RWPE1 (cell line): ENCODE measurements at places on chromosomes 4 and X.

DNA sequence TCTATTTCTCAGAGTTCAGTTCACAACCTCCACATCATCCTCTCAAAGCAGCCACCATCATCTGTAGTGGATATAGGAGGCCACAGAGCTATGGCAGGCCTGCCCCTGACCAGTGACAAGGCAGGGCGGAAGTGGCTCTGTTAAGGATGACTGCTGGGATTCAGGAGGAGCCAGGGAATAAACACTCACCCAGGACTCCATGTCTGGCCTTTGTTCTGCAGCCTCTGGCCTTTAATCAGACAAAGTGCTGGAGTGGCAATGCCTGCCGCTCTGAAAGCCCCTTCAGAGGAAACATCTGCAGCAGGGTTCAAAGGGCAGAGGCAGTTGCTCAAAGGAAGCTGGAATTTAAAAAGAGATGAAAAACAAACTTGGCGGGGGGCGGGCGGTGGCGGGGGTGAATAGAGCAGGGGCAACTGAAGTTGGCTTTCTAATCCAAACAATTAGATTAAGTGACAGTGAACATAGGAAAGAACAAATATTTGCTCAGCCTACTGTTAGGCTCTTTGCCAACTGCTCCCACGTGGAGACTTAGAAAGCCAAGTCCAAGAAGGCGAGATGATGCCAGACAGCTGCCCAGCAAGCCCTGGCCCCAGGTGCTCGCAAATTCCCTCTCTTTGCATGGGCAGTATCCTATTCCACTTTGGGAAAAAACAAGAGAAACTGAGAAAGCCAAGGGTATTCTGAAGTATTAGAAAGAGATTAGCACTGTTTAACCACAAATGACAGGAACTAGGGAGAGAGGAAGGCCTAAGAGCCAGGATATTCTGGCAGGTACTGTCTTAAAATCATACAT lies 5.5 kb downstream of the MPP1 start:
- DNase-seq: no peak

DNA sequence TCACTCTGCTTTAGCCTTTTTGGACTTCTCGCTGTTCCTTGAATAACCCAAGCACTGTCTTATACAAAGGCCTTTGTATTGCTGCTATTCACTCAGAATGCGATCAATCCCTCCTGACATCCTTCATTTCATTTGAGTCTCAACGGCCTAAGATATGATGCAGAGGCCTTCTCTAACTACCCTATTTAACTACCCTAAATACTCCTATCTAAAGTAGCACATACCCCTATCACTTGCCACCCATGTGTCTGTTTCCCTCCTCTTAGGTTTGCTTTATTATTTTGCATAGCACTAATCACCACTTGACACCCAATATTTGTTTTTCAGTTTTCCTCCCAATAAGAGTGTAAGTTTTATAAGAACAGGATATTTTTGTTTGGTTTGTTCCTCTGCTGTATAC lies 42.3 kb upstream of the ACSL4 start:
- no peak for DNase-seq

DNA sequence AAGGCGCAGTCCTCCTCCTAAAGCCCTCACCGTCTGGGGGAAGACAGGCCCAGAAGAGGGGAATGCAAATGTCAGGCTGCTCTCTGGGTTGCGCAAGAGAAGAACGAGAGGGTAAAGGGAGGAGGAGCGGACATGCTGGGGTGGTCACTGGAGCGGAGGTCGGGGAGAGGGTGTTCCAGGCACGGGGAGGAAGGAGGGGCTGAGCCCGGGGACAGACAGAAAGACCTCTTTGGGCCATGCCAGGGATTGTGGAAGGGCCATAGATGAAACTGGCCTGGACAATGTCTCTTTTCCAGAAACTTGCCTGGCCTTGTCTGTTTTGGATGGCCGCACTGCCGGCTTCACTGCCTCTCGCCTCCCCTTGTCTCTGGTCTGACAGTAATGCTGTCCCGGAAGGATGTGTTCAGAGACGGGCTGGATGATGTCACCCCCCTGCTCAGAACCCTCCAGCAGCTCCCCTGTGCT lies 121.0 kb downstream of the SORCS2 start:
- no peak for DNase-seq

- no peak for DNase-seq
Observed at GRCh38 chr4:152235718-152236117, 300.2 kb downstream of the FBXW7 start.

- DNase-seq: no peak
Observed at GRCh38 chrX:125627676-125628075, 308.0 kb downstream of the TEX13C start.

DNA sequence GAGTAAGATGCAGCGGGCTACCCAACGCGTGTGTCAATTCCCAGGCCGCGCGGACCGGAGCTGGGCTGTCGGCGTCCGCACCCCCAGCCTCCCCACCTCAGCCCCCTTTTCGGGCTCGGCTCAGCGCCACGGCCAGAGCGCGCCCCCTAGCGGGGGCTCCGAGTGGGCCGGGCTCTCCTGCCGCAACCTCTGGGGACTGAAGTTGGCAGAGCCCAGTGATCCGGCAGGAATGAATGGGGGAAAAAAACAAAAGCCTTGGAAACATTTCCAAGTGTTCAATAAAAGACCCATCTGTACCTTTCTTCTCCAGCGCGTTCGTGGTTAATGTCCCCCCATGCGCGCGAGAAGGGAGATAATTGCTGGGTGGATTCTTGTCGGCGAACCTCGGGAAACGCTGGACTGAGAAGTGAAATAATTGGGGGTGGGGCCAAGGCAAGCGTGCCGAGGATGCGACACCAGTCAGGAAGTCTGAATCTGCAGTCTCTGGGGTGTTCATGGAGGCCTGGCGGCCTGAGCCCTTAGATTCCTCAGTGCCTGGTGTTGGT lies 5.2 kb upstream of the ARX start:
- no peak for DNase-seq

GRCh38 chrX:108361316-108361715 lies 76.9 kb downstream of the COL4A6 start:
- DNase-seq: no peak

DNA sequence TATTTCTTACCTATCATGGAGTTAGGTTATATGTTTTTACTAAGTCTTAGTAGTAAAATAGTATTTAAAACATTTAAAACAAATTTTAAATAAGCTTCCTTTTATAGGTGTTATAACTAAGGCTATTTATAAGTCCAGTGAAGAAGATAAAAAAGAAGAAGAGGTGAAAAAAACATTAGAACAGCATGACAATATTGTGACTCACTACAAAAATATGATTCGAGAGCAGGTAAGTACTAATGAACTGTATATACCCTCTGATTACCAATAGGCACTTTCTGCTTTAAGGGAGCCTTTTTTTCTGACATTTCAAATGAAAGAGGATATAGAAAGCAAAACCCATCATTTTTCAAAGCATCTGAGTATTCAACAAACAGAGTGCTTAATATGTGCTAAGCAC lies 76.6 kb downstream of the USO1 start:
- DNase-seq: peak; percentile 38

DNA sequence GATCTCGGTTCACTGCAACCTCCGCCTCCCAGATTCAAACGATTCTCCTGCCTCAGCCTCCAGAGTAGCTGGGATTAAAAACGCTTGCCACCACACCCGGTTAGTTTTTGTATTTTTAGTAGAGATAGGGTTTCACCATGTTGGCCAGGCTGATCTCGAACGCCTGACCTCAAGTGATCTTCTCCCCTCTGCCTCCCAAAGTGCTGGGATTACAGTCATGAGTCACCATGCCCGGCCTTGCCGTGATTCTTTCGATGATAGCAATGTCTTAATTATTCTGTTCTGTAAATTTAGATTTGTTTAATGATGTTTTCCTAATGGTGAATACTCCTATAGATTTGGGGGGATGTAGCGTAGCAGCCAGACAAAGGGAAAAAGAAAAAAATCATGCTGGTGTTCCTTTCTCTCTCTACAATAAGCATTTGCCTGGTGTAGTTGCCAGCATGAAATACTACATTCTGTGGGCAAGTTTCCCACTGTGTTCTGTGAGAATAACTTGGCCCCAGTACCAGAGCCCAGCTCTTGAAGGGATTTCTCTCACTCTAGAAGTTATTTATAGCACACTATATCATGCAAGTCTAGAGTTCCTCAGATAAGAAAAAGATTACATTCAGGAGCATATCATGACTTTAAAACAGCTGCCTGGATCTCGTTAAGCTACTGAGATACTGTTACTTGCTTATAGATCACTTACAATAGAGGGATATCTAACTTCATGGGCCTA lies 15.4 kb downstream of the NIPAL1 start:
- DNase-seq: no peak

- peak; percentile 69 for DNase-seq
Observed at GRCh38 chr4:189792924-189793618, 147.6 kb upstream of the FRG1 start.

GRCh38 chr4:74659576-74660411 lies 134.5 kb downstream of the BTC start:
- DNase-seq: peak; percentile 90

GRCh38 chr4:142703694-142704309 lies 142.3 kb downstream of the INPP4B start:
- DNase-seq: no peak

GRCh38 chrX:107738272-107738671 lies 37.3 kb downstream of the TSC22D3 start:
- DNase-seq: no peak
